ENCODE measurements at places on chromosomes 6 and 20. TPM values are rescaled to one million over a fixed set of nuclear protein-coding genes. Genes with fewer than 3 reads are reported as not detected.

DNA sequence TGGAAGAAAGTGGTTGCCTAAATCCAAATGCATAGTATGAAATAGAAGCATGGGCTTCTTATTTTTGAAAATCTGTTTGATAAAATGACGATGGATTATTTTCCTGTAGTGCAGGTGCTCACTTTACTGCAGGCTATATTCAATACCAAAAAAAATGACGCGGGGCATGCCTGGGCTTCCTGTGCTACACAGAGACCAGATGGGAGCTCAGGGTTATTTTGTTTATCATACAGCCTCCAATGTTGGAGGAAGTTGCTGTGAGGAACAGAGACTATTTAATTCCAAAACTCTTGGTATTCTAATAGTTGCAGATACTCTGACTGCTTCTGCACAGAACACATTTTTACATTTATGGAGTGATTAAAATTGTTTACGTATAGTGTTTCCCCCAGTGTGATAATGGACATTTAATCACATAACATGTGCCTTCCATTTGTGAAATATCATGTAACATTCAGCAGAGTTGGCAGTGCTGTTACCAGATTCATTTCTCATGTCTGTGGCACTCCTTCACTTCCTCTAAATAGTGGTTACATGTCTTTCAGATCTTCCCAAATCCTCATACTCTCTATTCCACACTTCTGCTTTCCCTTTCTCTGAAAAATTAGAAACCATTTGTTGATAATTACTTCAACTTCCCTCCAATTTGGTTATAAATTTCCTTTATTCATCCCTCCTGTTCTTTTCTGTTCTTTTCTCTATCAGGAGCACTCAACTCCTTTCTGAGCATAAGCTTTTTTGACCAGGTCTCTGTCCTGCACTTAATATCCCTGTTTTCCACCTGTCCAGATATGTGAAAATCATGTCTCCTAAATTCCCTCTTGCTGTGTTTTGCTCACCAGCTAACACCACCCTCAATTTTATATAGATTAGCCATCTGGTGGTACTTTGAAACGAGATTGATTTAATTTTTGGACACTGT lies 121.6 kb downstream of the ADGRB3 start:
- no peak for DNase-seq

DNA sequence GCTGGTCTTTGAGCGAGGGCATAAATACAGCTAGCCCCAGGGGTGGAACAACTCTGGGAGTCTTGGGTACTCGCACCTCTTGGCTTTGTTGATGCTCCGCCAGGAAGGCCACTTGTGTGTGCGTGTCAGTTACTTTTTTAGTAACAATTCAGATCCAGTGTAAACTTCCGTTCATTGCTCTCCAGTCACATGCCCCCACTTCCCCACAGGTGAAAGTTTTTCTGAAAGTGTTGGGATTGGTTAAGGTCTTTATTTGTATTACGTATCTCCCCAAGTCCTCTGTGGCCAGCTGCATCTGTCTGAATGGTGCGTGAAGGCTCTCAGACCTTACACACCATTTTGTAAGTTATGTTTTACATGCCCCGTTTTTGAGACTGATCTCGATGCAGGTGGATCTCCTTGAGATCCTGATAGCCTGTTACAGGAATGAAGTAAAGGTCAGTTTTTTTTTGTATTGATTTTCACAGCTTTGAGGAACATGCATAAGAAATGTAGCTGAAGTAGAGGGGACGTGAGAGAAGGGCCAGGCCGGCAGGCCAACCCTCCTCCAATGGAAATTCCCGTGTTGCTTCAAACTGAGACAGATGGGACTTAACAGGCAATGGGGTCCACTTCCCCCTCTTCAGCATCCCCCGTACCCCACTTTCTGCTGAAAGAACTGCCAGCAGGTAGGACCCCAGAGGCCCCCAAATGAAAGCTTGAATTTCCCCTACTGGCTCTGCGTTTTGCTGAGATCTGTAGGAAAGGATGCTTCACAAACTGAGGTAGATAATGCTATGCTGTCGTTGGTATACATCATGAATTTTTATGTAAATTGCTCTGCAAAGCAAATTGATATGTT lies 19.2 kb downstream of the IRF4 start:
- no peak for DNase-seq

OR11A1 gene
- not detected for total RNA-seq

PAX1 gene
- not detected for total RNA-seq

All from B cell (primary cell).